Brain pericyte (primary cell): ENCODE measurements at places on chromosomes 6 and 20.

- no peak for DNase-seq
Observed at GRCh38 chr6:160349020-160349441, 853 bp downstream of the SLC22A3 start.

DNA sequence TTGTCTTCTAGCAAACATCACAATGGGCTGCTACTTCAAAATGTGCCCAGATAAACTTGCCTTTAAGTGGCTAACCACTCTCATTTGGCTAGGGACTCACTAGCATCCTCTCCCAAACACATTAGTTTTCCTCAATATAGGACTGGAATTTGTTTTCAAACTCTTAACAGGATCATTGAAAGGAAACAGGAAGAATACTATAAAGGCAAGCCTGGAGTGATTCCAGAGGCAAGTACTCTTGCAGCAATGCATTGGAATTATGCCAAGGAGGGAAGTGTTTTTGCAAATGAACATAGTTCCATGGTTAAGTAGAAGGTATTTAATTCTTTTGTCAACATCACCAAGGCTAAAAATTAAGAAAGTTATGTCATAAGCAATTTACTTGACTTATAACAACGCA lies 12.2 kb downstream of the EPHA7 start:
- no peak for DNase-seq

- no peak for DNase-seq
Observed at GRCh38 chr6:138818496-138819194, 22.8 kb downstream of the ECT2L start.

DNA sequence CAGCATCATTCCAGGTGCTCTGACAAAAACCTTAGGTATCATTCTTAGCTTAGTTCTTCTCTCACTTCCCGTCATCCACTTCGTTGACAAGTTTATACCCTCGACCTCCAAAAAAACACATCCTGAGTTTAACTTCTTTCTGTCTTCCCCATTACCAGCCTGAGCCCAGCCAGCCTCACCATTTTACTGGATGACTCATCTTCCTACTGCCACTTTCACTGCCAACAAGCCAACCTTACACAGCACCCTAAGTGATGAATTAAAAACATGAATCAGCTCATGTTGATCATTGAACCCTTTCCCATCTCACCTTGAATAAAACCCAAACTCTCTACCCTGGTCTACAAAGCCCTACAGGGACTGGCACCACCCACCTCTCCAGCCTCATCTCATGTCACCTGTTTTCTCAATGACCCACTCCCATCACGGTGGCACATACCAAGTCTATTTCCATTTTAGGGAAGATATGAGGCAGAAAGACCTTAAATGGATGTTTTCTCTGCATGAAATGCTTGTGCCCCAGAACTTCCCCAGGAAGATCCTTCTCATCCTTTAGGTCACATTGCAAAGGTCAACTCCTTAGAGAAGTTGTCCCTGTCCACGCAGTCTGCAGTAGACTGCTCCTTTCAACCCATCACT lies 9.9 kb upstream of the UST start:
- DNase-seq, result no peak

- DNase-seq, result no peak
Observed at GRCh38 chr20:37803438-37804307, 99.3 kb upstream of the VSTM2L start.

GRCh38 chr20:23436681-23437080 lies 2.8 kb upstream of the CSTL1 start:
- no peak for DNase-seq

GRCh38 chr6:40349123-40349900 lies 237.9 kb downstream of the LRFN2 start:
- DNase-seq, result no peak
